Left renal cortex interstitium (tissue), 4 donors: ENCODE measurements at places on chromosomes 16 and 17. TPM values are rescaled to one million over a fixed set of nuclear protein-coding genes. Genes with fewer than 3 reads are reported as not detected.

DNA sequence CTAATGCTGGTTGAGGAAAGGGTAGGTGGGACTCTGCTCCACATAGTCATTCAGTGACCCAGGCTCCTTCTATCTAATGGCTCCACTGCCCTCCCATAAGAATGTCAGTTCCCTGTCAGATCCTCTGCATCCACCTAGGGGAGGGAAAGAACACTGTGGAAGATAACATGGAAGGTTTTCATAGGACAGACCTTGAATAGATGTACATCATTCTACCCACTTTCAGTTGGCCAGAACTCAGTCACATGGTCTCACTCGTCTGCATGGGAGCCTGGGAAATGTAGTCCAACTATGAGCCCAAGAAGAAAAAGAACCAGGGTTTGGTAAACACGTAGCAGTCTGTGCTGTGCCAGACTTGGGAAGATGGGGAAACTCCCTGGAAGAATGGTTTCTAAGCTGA, 27.1 kb upstream of the SCNN1B start:
- DNase-seq = no peak

DNA sequence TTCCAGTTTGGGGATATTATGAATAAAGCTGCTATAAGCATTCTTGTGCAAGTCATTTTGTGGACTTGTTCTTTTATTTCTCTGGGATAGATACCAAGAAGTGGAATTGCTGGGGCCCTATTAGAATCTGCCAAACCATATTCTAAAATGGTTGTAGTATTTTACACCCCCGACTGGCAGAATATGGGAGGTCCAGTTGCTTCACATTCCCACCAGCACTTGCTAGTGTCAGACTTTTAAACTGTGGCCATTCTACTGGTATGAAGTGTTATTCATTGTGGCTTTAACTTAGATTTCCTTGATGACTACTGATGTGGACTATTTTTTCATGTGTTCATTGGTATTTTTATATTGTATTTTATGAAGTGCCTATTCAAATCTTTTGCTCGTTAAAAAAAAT, 18.1 kb upstream of the NUP93 start:
- no peak for DNase-seq

DNA sequence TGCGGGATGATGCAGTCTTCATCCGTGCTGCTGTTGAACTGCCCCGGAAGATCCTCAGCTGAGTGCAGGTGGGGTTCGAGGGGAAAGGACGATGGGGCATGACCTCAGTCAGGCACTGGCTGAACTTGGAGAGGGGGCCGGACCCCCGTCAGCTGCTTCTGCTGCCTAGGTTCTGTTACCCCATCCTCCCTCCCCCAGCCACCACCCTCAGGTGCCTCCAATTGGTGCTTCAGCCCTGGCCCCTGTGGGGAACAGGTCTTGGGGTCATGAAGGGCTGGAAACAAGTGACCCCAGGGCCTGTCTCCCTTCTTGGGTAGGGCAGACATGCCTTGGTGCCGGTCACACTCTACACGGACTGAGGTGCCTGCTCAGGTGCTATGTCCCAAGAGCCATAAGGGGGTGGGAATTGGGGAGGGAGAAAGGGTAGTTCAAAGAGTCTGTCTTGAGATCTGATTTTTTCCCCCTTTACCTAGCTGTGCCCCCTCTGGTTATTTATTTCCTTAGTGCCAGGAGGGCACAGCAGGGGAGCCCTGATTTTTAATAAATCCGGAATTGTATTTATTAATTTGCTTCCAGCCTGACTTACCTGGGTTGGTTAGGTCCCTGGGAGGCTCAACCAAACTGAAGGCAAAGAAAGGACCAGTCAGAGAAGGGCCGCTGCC, 5.8 kb downstream of the TRAF4 start:
- no peak for DNase-seq

DNA sequence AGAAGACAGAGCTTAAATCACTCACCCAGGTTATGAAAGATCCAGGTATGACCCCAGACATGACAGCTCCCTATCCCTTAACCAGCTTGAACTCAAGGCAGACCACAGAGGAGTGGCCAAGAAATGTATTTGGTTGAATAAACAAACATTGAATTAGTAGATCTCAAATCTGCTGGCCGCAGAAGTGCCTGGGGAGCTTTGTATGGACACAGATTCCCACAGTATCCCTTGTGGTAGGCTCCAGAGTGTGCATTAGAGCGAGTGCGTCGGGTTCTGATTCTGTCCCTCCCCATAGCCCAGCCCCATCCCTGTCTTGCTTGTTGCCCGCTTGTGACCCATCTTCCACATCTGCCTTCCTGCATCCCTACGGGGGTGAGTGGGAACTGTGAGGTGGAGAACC, 118.8 kb upstream of the FOXF1 start:
- DNase-seq = no peak

- no peak for DNase-seq
Measured at GRCh38 chr17:59366773-59367656, 35.6 kb downstream of the YPEL2 start.

Gene ZACN
- polyA plus RNA-seq = 14.3 TPM

Gene TMEM101
- polyA plus RNA-seq = 47.0 TPM

Gene UTS2R
- 0.57 TPM for polyA plus RNA-seq

Gene KRT27
- polyA plus RNA-seq = not detected

Gene NUDT7
- polyA plus RNA-seq = 11.1 TPM

Gene ARHGAP44
- polyA plus RNA-seq = 9.0 TPM
